ENCODE measurements at places on chromosomes 2 and 18.

DNA sequence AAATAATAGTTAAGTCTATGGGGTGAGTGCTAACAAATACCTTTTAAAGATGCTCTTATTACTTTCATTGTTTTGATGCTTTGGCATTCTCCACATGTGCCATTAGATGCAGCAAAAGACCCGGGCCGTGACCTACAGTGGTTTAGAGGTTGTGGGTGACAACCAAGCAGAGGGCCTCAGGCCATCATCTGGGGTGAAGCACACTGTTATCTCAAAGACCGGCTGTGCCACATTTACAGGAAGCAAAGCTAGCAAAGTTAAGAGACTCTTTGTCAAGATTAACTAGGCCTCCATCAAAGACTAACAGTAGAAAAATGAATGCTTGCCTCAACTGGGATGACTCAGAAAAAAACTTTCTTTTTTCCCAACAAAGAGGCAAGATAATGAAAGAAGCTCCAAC, 695.3 kb downstream of the SATB2 start:
- no peak for DNase-seq

- no peak for DNase-seq
Measured at GRCh38 chr2:237883951-237884446, 24.6 kb downstream of the RAMP1 start.

DNA sequence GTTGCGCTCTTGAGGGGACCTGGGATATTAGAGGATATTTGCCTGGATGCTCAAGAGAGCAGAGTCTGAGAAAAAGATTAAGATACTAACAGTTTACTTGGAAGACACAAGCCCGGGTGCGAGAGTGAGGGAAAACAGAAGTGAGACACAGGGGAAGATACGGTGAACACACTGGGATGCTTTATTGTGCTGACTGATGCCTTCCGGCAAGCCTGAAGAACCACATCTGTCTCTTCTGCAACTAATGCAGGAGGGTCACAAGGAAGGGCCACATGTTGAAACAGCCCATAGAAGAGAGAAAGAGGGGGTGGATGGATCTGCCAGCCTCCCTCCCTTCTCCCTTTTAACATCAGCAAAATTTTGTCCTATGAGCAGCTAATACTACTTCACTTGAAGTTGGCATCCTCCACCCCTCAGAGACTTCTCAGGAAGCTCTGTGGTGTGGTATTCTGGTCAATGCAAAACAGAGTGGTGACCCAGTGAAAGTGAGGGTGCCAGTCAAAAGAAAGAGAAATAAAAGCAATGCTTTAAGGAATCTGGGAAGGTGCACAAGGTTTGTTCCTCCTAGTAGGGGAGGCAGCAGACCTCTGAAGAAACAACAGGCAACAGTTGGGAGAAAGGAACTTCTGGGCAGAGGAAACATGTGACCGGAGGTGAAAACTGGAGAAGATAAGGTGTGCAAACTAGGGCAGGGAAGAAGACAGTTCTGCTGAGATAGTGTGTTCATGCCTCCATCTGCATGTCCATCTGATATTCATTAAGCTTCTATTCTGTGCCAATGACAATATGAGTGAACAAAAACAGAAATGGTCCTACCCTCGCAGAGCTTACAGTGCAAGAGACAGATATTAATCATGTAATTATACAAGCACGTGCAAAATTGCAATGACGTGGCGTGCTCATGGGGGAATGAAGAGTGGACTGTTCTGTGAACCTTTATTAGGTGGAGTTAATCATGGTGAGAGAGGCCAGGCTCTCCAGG, 107.1 kb downstream of the LYPD6B start:
- DNase-seq, result no peak

GRCh38 chr2:104857262-104858005, 3.5 kb downstream of the POU3F3 start:
- no peak for DNase-seq

GRCh38 chr18:23341383-23341782, 111.7 kb upstream of the RIOK3 start:
- DNase-seq, result no peak

DNA sequence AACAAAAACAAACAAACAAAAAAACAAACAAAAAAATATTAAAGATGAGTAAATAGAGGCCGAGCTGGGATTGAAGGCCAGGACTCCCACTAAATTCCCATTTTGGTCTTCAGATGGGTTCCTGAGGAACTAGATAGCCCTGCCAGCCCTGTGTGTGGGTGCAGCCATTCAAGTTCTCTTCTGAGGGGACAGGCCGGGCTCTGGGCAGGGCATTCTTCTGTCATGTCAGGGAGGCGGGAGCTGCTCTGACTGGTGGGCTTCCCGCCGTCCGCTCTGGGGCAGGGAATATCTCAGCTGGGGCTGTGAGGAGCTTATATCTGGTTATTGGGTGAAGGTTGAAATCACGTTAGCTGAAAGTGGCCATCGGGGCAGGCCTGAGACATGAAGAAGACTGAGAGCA, 127.3 kb upstream of the CXCR4 start:
- no peak for DNase-seq

- no peak for DNase-seq
Measured at GRCh38 chr2:232235716-232236115, 142.8 kb upstream of the ALPP start.

DNA sequence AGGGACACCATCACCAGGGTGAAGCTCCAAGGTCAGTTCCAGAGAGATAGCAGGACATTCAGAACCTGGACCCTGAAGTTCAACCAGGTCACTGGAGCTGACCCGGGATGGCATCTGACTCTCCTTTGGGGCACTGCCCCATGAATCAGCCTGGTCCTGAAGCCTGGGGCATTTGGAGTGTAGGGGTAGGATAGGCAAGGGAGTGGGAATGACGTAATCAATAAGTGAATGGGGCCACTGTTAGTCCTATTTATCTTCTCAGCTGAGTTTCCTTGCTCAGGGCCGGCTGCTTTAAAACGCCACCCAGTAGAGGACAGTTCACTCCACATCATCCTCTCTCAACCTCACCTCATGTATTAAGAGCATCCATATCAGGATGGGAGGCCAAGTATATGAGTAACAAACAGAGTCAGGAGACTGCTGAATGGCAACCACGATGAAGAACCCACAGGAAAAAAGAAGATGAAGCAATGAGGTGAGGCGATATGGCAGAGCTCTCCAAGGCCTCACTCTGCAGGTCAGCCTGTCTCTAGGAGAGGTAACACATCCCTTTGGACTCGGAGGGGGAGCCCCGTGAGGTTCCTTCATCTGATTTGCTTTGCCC, 1.8 kb upstream of the RFX8 start:
- DNase-seq, result no peak

GRCh38 chr2:158932131-158932645, 36.3 kb upstream of the TANC1 start:
- DNase-seq, result no peak

- no peak for DNase-seq
Measured at GRCh38 chr18:49656073-49656692, 94.3 kb downstream of the LIPG start.

DNA sequence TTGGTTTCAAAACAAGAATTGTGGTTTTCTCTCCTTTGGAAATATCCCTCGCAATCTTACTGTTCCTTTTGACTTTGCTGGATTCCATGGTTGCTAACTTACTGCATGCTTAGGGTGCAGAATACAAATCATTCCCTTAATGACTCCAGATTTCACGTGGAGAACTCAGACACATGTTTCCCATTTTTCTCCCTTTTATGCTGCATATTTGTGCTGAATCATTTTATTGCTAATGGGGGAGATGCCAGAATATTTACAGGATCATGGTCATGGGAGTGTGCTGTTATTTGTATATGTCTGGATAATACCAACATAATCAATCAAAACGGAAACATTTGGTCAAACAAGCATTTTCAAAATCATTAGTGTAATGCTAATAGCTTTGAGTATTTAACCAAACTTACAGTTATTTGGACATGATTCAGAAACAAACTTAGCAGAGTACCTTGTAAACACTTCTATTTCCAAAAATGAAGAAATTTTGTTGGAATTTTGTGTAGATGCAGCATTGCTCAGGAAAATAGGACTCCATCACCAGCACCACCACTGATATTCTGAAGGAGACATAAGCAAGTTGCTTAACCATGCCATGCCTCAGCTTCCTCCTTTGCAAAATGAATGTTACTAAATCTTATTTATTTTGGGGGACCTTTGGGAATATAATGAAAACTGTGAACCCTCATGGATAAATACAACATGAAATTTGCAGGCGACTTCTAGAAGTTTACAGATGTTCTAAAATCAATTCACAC, 122.5 kb upstream of the RND3 start:
- no peak for DNase-seq

- DNase-seq, result peak; percentile 18
Measured at GRCh38 chr18:2846636-2847316, at the start of gene EMILIN2. Gene EMILIN2, plus strand, starts transcription at chr18:2847006. Its CDS starts 183 bp downstream, at chr18:2847189.

- DNase-seq, result no peak
Measured at GRCh38 chr2:31558401-31559295, 22.1 kb downstream of the SRD5A2 start.

DNA sequence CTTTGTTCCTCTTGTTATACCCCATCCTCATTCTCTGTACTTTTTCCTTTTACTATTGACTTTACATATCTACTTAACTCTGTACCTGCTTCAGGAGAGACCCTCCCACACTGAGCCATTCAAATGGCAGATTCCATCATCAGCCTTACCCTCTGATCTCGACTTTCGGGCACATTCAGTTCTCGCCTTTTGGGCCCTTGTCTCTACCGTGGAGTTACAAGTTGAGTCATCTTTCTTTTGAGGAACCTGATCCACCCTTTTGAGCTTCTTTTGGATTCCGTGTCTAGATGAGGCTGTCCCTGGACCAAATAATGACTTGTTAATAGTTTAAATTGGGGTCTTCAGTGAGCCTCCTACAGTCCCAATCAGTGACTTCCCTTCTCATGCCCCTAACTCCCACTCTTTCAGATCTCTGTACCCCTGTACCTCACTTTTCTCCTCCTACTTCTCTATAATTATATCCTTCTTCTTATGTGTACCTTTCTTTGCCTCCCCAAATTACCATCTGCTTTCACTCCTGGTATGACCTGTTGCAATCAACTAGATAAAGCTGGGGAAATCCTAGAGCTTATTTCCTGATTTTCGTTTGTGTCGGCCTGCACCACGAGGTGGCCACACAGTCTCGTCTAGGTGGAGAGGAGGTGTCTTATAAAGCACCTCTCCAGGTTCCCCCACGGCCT, 17.2 kb downstream of the SP110 start:
- DNase-seq, result no peak

DNA sequence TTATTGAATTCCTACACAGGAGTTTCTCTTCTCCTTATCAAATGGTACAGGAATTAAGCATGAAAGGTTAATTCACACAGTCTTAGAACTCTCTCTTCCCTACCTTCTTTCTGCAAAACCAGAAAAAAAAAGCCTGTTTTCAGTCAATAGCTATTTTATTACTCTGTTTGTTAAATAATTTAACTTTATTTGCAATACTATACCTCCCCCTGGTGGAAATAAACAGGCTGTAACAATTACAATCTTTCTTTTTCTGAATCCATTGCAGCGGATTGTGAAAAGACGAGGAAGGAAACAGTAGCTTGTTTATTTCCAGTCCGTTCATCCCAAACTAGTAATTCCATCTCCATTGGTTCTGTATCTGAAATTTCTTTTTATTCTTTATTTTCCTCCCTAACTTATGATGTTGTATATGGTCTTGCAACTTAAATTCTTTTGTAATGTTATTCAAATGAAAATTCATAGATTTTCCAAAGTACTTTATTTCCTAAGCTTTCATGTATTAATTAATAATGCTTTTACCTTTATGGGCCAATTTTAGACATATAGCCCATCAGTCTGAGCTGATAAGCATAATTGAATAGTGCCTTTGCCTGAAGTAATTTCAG, 165.2 kb downstream of the SH3BP4 start:
- DNase-seq, result no peak

- no peak for DNase-seq
Measured at GRCh38 chr18:48962994-48963561, 12.3 kb upstream of the SMAD7 start.

GRCh38 chr2:30405260-30405605, 41.8 kb upstream of the LCLAT1 start:
- no peak for DNase-seq

DNA sequence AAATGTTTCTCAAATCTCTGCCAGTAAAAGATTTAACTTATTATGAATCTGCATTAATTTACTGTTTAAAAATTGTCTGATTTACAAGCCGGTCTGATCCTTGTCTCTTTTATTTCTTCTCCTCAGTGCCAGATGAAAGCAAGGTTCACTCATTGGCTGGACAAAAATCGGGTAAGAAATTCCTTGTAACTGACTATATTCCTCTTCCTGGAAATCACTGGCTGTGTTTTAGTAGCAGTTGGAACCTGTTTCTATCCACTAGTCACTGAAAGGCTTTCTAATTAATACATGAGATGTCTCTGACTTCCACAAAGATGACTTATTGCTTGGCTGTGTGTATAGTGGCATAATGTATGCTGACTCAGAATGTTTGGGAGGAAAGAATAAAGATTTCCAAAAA, 436.6 kb upstream of the NRP2 start:
- DNase-seq, result no peak

GRCh38 chr2:179900655-179901054, 39.2 kb upstream of the ZNF385B start:
- DNase-seq, result no peak

- no peak for DNase-seq
Measured at GRCh38 chr2:63792530-63792929, 49.2 kb upstream of the UGP2 start.

DNA sequence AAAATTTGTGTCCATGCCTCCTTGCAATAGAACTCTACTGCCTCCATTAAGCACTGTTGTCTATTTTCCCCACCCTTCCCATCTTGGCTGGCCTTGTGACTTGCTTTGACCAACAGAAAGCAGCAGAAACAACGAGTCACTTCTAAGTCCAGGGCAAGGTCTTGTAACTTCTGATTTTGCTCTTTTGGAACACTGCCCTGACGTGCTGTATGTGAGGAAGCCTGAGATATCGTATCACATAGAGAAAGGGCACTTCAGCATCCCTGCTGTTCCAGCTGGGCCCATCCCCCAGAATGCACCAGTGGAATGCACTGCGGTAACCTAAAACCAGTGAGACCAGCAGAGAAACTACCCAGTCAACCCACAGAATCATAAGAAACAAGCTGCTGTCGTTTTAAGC, 28.1 kb downstream of the NCKAP1 start:
- DNase-seq, result no peak

DNA sequence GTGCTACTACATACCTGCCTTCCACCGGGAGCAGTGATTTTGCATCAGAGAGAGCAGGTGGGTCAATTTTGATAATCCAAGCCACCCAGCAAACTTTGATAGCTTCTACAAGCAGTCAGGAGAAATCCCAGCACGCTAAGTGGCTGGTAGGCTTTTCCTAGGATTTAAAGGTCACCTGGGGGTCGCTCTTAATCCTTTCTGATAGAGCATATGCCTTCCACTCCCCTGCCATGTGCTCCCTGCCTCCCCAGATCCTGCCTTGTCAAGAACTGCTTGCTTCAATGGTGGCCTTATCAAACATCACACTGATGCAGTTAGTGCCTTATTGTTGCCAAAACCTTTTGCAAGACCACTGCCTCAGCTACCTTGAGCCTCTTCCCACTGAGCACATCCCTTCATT, 462.3 kb upstream of the MEX3C start:
- no peak for DNase-seq

GRCh38 chr2:158923641-158924040, 44.8 kb upstream of the TANC1 start:
- DNase-seq, result no peak

GRCh38 chr2:56784046-56784445, 600.3 kb downstream of the CCDC85A start:
- DNase-seq, result no peak

- no peak for DNase-seq
Measured at GRCh38 chr2:121036226-121036692, 248.7 kb downstream of the TFCP2L1 start.

GRCh38 chr2:234032279-234032856, 18.1 kb upstream of the SPP2 start:
- no peak for DNase-seq

- no peak for DNase-seq
Measured at GRCh38 chr2:237164474-237165042, 78.9 kb downstream of the COPS8 start.
